Esophagus squamous epithelium (tissue), 5 donors: ENCODE measurements at places on chromosomes 6 and 20.
A peak's percentile ranks its signal among the peaks of the same experiment; 100 is the strongest.

GRCh38 chr6:83436674-83437073, 5.8 kb upstream of the ME1 start:
- no peak for DNase-seq

DNA sequence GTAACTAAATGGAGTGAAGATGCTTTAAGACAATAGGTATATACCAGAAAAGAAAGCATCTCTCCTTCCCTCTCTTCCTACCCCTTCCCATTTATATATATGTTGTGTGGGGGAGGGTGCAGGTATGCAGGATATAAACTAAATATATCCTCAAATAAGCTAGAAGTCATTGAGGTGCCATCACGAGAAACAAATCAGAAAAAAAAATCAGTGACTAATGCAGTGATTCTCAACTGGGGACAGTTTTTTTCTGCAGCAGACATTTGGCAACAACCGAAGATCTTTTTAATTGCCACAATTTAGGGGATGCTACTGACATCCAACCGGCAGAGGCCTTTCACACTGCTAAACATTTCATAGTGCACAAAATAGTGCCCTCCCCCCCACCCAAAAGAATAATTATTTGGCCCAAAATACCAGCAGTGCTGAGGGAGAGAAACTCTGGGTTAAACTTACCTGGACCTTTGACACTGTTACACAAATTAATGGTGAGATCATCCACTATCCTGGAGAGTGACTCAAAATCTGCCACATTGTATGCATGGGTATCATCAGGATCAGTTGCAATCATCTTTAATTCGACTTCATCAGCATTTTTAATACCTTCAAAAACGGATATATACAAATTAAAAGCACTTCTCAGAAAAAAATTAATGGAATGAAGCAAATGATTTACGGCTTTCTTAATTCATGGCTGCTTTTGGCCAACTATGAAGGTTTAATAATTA, 55.0 kb downstream of the COL12A1 start:
- DNase-seq: no peak

GRCh38 chr6:136921936-136922684, at the start of gene SLC35D3:
SLC35D3 (plus strand) TSS chr6:136922301; CDS start chr6:136922429, 128 bp downstream.
- no peak for DNase-seq

- no peak for DNase-seq
Measured at GRCh38 chr6:55963301-55963700, 87.9 kb upstream of the BMP5 start.

DNA sequence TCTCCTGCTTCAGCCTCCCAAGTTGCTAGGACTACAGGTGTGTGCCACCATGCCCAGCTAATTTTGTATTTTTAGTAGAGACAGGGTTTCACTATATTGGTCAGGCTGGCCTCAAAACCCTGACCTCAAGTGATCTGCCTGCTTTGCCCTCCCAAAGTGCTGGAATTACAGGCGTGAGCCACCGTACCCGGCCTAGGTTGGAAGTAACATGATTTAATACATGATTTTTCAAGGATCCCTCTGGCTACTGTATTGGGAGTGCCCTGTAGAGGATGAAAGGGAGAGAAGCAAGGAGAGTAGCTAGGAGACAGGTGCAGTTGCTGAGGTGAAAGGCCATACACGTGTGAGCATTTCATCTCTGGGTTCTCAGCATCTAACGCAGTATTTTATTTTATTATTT, 2.6 kb upstream of the NCOA3 start:
- DNase-seq: no peak

DNA sequence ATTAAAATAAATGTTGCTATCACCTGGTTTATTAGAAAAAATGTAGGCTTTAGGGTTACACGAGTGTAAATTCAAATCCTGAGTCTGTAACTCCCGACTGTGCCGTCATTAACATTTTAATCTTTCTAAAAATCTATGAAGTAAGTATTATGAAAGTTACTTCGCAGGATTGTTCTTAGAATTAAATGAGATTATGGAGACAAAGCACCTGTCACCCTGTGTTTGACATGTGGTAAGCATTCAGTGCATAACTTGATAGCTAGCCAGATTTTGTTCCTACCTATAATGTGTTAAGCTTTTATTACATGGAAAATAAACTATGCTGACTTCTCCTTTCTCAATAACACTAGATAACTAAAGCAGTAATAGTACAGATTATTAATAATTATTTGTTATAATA, 429.7 kb upstream of the MMS22L start:
- DNase-seq: no peak

DNA sequence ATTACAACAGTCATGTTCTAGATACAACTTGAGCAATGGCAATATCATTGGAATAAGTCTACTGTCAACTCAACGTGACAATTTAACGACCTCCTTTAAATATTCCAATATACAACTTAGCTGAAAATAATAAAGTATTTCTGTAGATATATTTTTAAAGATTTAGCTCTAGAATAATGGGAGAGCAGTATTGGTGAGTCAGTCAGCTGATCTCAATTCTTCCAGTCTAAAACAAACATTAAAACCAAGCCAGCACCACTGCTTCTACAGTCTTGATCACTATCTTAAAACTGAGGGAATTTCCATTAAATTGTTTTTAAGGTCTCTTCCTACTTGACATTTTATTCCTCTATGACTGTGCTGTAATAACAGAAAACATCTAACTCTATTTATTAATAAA, 38.2 kb downstream of the NOL7 start:
- no peak for DNase-seq

DNA sequence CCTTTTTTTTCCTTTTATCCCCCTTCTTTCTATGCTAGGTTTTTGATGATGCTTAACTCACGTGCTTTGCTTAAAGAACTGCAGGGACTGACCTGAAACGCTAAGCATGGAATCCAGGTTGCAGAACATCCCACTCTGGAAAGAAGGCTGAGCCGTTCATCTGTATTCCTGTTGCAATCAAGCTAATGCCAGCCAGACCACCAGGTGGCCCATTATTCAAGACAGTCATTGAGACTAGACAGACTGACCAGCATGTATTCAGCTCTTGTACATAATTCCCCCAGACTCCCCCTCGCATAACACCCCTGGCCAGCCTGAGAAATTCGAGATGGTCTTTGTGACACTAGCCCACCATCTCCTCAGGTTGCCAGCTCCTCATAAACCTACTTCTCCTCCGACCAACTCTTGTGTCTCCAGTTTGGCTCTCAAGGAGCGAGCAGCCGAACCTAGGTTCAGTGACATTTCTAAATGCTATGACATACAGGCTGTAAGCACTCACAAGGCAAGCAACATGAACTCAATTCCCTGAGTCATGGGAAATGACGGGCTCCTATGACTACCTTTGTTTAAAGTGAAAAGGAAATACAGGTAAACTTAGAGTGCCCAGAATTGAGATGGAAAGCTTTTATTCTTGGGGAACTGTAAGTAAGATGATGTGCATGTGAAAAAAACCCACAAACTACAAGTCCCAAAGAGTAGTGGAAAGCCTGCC, 309.3 kb upstream of the CDYL start:
- no peak for DNase-seq

DNA sequence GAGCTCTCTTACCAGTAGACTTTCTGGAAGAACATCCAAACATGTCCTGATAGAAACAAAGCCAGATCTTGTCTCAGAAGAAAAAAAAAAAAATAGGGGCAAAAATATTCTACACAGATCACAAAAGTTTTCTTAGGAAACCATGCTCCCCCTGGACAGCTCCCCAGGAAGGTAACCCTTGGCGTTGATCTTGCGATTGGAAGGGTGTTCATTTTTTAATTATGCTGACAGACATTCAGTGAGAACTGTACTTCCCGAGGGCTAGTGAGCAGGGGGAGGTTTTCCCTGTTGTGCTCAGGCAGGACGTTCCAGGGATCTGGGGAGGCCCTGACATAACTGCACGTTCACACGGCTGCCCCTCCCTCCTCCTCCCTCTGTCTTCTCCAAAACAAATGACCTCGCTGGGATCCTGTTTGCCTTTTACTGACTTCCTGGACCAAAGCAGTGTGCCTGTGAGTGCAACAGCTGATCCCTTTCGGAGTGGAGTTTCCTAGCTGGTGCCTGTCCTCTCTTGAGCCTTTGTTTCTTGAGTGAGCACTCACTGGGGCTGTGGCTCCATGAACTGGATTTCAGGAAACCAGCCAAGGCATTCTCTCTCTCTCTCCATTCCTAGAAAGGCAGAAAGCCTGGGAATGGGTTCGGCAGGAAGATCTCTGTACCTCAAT, 46.7 kb downstream of the MARCKS start:
- no peak for DNase-seq

DNA sequence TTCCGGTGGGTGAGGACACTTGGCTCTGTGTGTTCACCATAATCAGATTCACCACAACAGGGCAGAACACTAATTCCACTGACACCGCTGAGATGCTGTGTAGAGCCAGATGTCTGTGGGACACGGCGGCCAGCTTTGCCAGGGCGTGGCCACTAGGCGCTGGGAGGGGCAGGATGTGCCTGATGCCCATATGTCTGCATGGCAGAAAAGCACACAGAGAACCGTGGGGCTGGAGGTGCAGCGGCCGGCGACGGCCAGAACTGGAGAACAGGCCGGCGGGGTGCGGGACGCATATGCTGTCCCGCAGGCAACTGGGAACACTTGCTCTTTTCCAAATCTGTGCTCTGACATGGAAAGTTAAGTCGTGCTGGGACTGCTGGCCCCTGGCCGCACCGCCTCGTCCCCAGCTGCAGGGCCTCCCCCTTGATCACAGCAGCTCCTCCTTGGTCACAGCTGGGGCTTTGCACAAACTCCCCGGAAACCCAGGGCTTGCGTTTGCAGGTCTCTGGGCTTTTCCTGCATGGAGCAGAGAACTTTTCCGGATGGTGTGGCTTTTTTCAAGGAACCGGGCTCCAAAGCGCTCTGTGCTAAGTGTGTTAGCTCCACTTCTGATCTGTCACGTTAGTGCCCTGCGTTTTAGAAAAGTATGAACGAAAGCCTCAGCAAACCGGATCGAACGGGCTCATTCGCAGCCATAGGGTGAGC, 31.1 kb downstream of the NTSR1 start:
- no peak for DNase-seq

- no peak for DNase-seq
Measured at GRCh38 chr6:25177500-25178028, 101.6 kb upstream of the CARMIL1 start.

GRCh38 chr6:162343198-162343935, 384.2 kb downstream of the PRKN start:
- no peak for DNase-seq

GRCh38 chr6:2848851-2849250, 7.2 kb upstream of the SERPINB1 start:
- DNase-seq: no peak

DNA sequence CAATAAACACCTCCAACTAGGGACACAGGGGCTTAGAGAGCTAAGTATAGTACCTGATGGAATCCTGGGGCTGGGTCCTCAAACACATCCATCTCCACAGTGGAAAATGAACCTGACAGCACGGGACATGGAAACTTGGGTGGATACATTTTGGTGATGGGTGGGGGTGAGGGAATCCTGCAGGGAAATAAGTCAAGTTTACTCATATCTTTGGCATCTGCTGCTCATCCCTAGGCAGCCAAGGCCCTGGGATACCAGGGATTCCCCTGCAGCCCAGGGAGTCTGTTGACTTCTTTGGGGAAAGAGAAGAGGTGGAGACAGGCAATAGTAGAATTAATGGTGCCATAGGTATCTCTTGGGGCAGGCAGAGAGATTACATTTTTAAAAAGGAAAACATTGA, 6.6 kb downstream of the APOBEC2 start:
- DNase-seq: no peak

DNA sequence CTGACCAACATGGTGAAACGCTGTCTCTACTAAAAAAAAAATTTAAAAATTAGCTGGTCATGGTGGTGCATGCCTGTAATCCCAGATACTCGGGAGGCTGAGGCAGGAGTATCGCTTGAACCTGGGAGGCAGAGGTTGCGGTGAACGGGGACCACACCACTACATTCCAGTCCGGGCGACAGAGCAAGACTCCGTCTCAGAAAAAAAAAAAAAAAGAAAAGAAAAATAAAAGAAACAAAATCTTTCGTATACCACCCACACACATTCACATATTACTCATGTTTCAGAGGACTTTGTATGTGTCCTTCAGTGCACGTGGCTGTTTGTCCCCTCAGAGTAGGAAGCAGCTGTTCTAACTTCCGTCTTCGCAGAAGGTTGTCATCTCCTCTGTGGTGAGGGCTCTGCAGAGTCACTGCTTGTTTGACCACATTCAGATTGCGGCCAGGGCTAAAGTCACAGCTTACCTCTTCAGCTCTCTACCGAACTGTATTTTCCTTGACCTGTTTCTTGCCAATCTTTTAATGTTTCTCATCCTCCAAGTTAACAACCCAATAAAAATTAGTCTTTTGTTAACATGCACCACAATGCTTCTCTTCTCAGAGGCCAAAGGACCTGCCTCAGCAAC, 36.6 kb upstream of the HIVEP1 start:
- peak; percentile 21 for DNase-seq

GRCh38 chr6:131687022-131687421, 14.2 kb downstream of the OR2A4 start:
- DNase-seq: no peak

DNA sequence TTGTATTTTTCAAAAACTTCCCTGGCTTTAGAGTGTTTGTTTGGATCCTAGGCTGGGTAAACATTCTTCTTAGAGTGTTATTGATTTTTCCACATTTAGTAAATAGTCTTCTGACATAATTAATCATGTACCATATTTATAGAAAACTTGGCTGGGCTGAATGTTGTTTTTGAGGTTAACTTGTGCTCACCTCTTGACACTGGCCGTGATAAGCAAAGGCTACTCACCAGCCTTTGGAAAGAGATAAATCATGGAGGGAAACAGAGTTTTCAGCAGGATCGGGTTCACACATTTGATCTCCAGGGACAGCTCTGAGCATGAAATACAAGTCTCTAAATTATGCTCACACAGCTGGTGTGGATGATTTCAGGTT, 6.2 kb upstream of the CD93 start:
- DNase-seq: no peak

GRCh38 chr6:4941782-4942672, 61.8 kb downstream of the RPP40 start:
- DNase-seq: no peak

DNA sequence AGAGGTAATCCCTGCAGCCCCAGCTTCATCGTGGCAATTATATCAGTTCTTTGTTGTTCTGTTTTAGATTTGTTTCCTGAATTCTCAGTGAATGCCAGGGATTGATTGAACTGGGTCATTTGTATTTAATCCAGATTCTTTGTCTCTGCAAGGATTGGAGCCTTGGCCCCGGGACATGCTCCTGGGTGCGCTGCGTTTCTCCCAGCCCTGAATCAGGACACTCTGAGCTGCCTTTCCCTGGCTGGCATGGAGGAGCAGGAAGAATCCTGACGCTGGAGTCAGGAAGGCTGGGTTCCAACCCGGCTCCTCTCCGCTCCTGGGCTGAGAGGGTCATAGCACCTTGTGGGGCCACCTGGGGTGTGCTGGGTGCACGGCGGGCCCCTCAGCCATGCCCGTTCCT, 545.6 kb downstream of the QKI start:
- no peak for DNase-seq
